Activated T-cell treated with anti-CD3 and anti-CD28 coated beads, Interleukin-2, amount 50 U/mL, for 4 hours (primary cell): ENCODE measurements at places on chromosomes 6 and 20. TPM values are rescaled to one million over a fixed set of nuclear protein-coding genes. Genes with fewer than 3 reads are reported as not detected.

The SRC gene
- total RNA-seq = 2.8 TPM

The BPIFA1 gene
- not detected for total RNA-seq

The ZFP57 gene
- total RNA-seq = not detected

The SLC22A2 gene
- total RNA-seq = not detected

The HSPA1A gene
- total RNA-seq = 38.1 TPM

The MCM9 gene
- total RNA-seq = 17.2 TPM

The ESR1 gene
- total RNA-seq = 0.13 TPM

The TMC2 gene
- not detected for total RNA-seq

The SLC13A3 gene
- total RNA-seq = 0.08 TPM

The DNAH8 gene
- 0.11 TPM for total RNA-seq

The TRIM26 gene
- total RNA-seq = 72.5 TPM

The HLA-DOA gene
- 2.0 TPM for total RNA-seq

The RNF39 gene
- total RNA-seq = not detected

The SLC44A4 gene
- total RNA-seq = 0.60 TPM

The HSPA1L gene
- total RNA-seq = 1.6 TPM

The PNLDC1 gene
- 0.14 TPM for total RNA-seq

The HRH3 gene
- total RNA-seq = not detected

The KIF6 gene
- total RNA-seq = 0.18 TPM

The BMP6 gene
- total RNA-seq = not detected

The SRMS gene
- total RNA-seq = not detected

The BPIFB2 gene
- 0.11 TPM for total RNA-seq

The SPDEF gene
- 0.24 TPM for total RNA-seq

The ULBP3 gene
- total RNA-seq = 0.40 TPM

The FRMD1 gene
- total RNA-seq = not detected

The LINC00237 gene
- not detected for total RNA-seq

The METTL24 gene
- not detected for total RNA-seq

The MYO6 gene
- total RNA-seq = 0.71 TPM

The PI16 gene
- total RNA-seq = not detected

The CDH4 gene
- 0.10 TPM for total RNA-seq

The OR2J1 gene
- not detected for total RNA-seq

The CD93 gene
- total RNA-seq = 0.18 TPM

The NOX3 gene
- total RNA-seq = not detected

The TM9SF4 gene
- 48.6 TPM for total RNA-seq

The CRISP3 gene
- not detected for total RNA-seq

The POM121L2 gene
- not detected for total RNA-seq

The SOX18 gene
- 0.13 TPM for total RNA-seq

The SLC32A1 gene
- not detected for total RNA-seq

The GPLD1 gene
- 0.45 TPM for total RNA-seq

The GRIK2 gene
- total RNA-seq = not detected
